GM13976 (cell line): ENCODE measurements at places on chromosomes 1 and 21.

DNA sequence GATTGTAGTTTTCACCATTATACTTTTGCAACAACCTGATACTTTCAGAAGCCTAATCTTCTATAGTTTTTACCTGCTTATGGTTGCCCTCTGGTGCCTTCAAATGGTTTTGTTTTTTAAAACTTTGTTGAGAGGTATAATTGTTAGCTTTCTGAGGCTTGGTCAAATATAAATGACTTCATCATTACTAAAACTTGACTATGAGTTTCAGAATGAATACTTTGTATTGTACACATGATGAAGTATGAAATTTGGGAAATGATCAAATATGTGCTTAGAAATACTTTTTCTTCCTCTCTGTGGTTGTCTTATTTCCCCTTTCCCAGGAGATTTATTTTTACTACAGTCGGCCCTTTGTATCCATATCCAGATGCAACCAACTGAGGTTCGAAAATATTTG, 151.8 kb upstream of the B3GALT2 start:
- peak; percentile 50 for DNase-seq

DNA sequence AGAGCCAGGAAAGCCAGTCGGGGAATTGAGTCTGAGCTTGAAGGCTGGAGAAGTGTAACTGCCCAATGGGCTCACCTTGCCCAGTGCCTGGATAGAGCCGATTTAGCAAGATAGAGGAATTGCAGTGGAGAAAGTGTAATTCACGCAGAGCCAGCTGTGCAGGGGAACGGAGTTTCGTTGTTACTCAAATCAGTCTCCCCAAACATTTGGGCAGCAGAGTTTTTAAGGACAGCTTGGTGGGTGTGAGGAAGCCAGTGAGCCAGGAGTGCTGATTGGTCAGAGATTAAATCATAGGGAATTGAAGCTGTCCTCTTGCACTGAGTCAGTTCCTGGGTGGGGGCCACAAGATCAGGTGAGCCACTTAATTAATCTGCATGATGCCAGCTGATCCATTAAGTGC, 28.4 kb upstream of the NLRP3 start:
- no peak for DNase-seq

- DNase-seq = no peak
These were observed 4.6 kb downstream of the SPATC1L start for GRCh38 chr21:46179708-46180078.

DNA sequence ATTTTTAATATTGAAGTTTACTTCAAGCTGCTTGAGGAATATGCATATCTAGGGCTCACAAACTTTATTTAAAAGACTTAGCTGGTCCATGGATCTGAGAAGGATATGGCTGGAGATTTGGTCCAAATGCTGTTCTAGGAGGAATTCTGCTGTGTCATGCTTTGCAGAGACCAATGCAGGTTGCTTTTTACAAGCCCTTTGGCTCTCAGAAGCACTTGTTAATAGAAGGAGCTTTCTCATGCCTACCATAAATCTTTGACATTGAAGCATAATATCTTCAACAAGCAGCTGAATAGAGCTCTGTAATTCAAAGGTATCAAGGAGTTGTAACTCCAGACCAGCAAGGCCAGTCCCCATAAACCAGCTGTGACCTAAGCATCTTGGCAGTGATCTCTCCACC, 299.1 kb downstream of the HHAT start:
- DNase-seq = no peak

DNA sequence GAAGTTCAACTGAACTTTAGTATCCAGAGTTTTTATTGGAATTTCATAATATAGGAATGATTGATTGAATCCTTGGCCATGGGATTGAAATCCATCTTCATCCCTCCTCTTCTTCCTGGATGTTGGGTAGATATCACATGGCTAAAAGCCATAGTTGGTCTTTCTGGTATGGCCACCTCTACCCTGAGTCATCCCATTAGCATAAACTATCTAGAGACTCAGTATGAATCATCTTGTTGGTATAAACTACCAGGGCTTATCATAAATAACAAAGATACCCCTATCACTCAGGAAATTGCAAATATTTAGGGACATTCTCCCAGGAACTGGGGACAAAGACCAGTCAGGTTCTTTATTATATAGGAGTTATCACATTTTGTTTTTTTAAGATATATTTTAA, 21.2 kb upstream of the ZP4 start:
- DNase-seq = no peak

- no peak for DNase-seq
These were observed 114.7 kb upstream of the IRF2BP2 start for GRCh38 chr1:234724516-234725176.
